Hematopoietic multipotent progenitor cell treated with erythropoietin and hydrocortisone succinate and interleukin-3 and kit ligand, for 8 days (in vitro differentiated cells): ENCODE measurements at places on chromosomes 3 and 15.

DNA sequence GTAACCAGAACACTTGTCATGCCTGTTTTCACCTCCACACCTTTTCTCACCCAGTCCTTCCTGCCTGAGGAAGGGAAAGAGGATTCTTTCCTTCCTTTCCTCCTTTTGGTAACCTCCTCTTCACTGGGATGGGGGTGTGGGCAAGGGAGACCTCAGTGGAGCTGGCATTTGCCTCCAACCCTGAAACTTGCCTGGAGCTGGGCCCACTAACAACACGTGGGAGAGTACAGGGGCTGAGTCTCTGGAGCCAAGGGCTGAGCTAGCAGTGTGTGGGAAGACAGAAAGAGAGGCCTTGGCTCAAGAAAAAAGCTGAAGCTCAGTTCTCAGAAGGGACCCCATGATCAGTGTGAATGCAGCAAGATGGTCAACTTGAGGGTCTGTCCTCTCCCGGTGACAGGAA, 86.6 kb upstream of the SLC6A11 start:
- DNase-seq: no peak

DNA sequence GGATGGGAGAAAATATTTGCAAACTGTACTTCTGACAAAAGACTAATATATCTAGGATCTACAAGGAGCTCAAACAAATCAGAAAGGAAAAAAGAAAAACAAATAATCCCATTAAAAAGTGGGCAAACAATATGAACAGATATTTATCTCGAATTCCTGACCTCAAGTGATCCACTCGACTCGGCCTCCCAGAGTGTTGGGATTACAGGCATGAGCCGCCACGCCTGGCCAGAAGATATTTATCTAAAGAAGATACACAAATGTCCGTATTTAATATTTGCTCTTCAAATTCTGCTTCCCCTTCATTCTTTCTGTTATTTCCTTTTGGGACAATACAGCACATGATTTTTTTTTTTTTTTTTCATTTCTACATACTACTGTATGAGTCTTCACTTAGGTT, 151.7 kb upstream of the GRM7 start:
- DNase-seq: no peak

GRCh38 chr15:83837945-83838571, 184.1 kb downstream of the ADAMTSL3 start:
- DNase-seq: peak; percentile 27

DNA sequence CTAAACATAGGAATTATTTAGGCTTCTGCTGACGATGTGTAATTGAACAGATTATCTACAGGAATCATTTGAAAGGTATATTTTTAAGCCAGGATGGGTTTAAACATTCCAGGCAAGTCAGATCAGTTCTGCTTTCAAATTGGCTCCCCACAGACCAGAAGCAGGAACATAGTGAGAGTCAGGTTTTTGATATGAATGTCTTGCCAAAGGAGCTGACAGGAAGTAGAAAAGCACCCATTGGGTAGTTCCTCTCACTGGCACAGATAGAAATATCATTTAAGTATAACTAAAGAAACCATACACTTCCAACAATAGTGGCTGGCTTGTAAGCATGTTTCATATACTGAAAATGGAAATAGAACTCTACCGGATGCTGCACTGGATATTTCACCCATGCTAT, 95.2 kb downstream of the CLDN1 start:
- no peak for DNase-seq

DNA sequence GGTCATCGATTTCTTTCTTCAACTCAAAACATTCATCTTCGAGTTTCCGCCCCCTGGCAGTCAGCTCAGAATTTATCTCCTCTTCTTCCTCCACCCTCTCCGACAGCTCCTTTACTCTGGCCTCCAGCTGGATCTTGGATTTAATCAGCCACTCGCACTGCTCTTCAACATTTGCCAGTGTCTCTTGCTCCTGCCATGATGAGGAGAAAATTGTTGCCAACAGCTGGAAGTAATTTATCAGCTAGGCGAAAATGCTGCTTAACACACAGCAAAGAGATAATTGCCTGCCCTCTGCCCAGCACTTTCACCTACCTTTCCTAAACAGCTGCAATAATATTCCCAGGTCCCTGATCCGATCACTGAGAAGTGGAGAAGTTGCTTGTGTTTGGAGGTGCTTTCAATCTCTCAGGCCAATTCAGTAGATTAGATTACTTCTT, 69.3 kb downstream of the MYH15 start:
- DNase-seq: no peak

- peak; percentile 33 for DNase-seq
Observed at GRCh38 chr15:92884436-92885223, 15.5 kb upstream of the CHD2 start.

DNA sequence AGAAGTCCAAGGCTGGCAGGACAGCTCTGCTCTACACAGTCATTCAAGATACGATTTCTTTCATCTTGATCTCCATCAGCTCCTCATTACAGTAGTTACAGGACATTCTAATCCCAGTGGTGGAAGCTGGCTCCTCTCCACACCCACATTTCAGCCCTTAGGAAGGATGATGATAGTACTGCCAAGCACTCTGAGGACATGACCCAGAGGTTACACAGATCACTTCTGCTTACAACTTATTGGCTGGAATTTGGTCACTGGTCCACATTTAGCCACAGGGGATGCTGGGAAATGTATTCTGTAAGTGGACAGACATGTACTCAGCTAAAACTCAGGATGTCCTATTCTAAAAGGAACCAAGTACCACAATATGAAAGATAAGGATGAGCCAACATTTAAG, 77.1 kb downstream of the IQCH start:
- DNase-seq: no peak

GRCh38 chr15:90664650-90665287, 52.4 kb upstream of the BLM start:
- no peak for DNase-seq

DNA sequence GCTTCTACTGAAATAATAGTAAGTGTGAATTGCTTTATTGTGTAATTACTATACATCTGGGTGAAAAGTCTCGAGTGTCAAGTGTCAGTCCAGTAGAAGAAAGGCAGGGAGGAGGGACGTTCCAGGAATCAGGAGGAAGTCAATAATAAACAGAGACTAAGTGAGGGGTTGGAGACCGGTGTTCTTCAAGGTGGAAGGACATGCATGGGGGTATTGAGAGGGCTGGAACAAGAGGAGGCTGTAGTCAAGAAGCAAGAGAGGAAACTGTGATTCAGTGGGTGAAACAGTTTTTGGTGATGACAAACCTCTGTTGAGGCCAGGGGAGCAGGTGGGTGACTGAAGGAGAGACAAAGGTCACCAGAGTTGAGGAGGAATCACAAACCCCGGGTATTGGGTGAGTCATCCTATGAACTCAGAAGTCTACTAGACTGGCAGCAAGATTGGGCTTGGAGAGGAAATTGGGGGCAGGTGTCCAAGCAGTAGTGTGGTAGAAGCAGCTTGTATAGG, 11.6 kb upstream of the SCAMP5 start:
- DNase-seq: no peak

- DNase-seq: no peak
Observed at GRCh38 chr3:126111126-126111551, 27.2 kb upstream of the SLC41A3 start.

DNA sequence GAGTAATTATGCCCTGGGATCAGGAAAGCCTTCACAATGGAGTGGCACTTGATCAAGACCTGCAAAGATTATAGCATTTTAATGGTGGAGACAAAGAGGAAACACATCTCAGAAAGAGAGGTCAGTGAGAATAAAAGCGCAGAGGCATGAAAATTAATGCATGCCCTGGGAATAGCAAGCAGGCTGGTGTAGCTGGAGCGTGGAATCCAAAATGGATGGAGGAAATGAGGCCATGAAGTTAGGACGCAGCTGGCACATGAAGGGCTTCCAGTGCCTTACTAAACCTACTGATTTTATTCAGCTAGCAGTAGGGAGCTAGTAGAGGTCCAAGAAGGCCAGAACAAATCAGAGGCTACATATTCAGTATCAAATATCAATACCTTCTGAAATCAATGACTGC, 38.1 kb downstream of the TMEM212 start:
- DNase-seq: no peak

- DNase-seq: peak; percentile 56
Observed at GRCh38 chr3:109023656-109024254, 70.1 kb upstream of the GUCA1C start.
